HL-60 (cell line): ENCODE measurements at places on chromosomes 4 and X.

- no peak for DNase-seq
Measured at GRCh38 chrX:105646592-105647372, 175.6 kb upstream of the NRK start.

- DNase-seq: no peak
Measured at GRCh38 chr4:154030152-154030551, 241.3 kb upstream of the SFRP2 start.

GRCh38 chr4:3644849-3645627 lies 112.8 kb upstream of the LRPAP1 start:
- DNase-seq: no peak

GRCh38 chrX:144916785-144917184 lies 330.5 kb upstream of the SPANXN1 start:
- no peak for DNase-seq

DNA sequence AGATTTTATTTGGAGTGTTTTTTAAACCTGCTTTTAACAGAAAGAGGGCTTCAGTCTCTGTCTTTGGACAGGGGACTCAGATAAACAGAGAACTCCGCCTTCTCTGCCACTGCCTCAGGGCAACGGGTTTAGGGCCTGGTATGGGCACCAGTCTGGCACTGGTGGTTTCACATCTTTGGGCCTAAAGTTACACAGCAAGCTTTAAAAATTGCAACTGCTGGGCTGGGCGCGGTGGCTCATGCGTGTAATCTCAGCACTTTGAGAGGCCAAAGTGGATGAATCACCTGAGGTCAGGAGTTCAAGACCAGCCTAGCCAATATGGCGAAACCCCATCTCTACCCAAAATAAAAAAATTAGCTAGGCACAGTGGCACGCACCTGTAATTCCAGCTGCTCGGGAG lies 10.3 kb upstream of the NAT8L start:
- no peak for DNase-seq
